ENCODE measurements at places on chromosomes 12 and 14.
A peak's percentile ranks its signal among the peaks of the same experiment; 100 is the strongest.

- DNase-seq: no peak
These were observed 31.2 kb downstream of the TMCC3 start for GRCh38 chr12:94618995-94619695.

DNA sequence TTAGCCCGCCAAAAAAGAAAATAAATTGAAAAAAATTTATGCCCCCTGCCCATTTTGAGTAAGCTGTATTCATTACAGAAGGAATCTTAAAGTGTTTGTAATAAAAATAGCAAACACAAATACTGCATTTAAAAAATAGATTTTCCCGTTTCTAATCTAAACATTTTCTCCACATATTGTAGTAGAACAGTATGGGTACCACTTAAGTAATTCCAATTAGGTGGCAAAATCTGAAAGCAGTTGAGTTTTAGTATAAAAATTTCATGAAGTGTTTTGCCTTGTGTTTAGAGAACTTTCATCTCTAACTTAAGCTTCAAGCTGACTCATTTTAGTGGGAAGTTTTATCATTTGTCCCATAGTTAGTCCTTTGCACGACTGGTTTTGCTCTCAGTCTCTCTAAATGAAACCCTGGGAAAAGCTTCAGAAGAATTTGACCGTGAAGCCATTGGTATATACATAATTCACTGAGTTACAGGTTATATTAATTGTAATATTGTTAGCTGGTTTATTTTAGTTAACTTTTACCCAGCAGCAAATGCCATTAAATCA, 214.6 kb downstream of the ERC1 start:
- no peak for DNase-seq

DNA sequence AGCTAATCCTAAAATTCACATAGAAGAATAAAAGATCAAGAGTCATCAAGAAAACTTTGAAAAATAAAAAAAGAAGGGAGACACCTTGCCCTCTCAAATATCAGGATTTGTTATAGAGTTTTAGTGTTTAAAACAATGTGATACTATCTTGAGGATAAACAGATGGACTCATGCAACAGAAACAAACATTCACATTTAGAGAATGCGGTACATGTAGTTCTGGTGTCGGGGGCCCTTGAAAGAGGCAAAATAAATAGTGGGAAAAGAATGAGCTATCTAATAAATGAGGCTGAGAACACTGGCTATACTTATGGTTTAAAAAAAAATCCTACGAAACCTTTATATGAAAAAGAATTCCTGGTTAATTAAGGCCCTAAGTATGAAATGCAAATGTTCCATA, 127.7 kb downstream of the LLPH start:
- no peak for DNase-seq

DNA sequence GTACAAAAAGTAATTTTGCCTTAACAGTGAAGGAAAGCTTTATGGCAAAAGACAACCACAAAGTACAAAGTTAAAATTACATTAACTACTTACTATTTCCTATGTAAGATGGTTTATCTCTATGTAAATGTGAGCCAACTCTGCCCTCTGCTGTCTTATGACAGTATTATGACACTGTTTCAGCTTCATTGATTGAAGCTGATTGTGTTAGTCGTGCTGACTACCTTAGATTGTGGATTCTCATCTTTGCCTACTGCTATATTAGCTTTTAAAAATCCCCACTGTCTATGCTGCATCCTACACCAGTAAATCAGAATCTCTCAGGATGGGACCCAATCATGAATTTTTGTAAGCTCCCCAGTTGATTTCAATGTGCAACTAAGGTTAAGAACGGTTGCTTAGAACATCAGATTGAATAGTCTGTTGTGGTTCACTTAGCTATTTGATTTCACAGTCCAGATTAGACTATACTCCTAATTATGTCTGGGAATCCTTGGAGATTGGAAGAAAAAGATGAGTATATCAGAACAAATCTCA, 12.2 kb upstream of the SPTB start:
- peak; percentile 20 for DNase-seq

DNA sequence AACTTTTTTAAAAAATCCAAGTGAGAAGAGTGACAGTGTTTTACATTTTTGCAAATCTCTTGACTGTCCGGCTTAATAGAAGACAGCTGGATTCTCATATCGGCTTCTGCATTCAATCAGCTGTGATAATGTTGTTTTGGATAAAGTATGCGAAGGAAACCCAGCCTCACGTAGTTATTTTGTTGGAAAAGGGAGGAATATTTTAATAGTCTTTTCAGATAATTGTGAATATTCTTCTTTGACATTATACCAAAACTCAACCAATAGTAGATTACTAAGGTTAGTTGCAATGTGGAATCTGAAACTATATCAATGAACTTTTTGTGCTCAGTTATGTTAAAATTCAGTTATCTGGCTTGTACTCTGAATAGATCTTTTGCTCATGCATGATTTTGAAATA, 276.5 kb downstream of the ZFP36L1 start:
- DNase-seq: no peak

DNA sequence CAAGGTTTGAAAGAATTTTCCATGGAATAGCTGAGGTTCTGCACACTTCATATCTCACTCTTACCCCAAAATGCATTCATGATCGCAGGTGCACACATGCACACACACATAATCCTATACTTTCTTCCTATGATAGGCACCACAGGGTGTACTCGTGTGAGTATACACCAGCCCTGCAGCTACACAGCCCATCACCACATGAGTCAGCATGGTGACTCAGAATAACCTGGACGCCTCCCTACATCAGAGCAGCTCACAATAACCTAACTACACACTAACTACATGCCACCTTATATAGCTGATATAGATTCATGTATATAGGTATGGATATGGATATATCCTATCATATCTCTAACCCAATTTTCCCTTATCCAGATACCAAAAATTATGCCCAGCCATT, 850.2 kb upstream of the TMEM132C start:
- no peak for DNase-seq

GRCh38 chr14:72126091-72126490, 193.9 kb downstream of the RGS6 start:
- no peak for DNase-seq

- no peak for DNase-seq
These were observed 616.3 kb upstream of the TMEM132C start for GRCh38 chr12:127650626-127651025.

GRCh38 chr12:13093191-13093847, 10.1 kb downstream of the GSG1 start:
- DNase-seq: no peak

GRCh38 chr14:84804895-84805294, 725.0 kb upstream of the FLRT2 start:
- DNase-seq: no peak

GRCh38 chr14:25246751-25247150, 196.8 kb upstream of the STXBP6 start:
- DNase-seq: no peak

DNA sequence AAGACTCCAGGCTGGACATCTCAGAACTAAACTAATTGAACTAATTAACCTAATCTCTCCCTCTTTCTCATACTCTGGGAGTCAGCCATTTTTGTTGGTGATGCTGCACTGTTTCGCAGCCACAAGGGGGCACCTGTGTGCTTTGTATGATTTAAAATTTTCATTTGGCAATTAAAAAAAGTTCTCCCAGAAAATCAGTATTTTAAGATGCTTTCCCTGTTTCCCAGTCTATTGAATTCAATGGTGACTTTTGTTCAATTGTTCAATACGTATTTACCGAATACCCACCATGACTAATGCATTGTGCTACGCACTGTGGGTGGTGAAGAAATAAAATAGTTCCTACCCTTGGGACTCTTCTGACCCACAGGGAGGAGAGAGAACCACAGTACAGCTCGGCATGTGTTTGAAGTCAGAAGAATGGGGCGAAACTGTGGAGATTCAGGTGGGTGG, 63.7 kb downstream of the ZNF664 start:
- no peak for DNase-seq

- no peak for DNase-seq
These were observed 48.9 kb downstream of the TRAF3 start for GRCh38 chr14:102826161-102826560.

DNA sequence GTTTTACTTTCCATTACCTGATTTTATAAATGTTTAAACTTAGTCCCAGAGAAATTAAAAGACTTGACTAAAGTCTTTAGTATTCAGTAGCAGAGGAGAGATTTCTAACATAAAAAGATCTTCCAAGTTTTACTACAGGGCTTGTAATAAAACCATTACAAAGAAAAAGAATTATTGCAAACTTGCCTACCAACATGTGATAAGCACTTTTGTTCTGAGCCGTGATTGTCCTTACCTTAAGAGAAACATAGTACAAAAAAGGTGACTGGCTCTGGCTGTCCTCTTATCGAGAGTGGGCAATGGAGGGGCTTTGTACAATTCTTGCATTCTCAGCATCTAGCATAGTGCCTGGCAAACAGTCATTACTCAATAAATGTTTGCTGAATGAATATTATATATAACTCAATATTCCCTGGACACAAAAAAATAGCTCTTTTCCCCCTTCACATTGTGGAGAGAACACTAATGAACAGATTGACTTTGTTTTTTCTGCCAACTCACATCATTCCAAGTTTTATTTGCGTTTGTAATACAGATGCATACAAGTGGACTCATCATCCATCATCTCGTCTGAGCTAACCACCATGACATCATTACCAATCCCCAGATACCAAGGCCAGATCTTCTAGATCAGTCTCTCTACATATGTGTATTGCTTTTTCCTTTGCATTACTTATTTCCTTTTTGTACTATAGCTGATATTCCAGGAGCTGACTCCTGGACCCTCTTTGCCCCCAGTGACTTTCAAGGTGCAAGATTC, 192.8 kb upstream of the EEA1 start:
- no peak for DNase-seq

GRCh38 chr12:130627175-130627574, 88.9 kb downstream of the RIMBP2 start:
- no peak for DNase-seq

- DNase-seq: no peak
These were observed 58.9 kb upstream of the TMTC2 start for GRCh38 chr12:82627799-82628198.

- DNase-seq: no peak
These were observed 227.7 kb upstream of the HMGA2 start for GRCh38 chr12:65596514-65597091.

- no peak for DNase-seq
These were observed 128.2 kb upstream of the RTL1 start for GRCh38 chr14:101031721-101032120.

DNA sequence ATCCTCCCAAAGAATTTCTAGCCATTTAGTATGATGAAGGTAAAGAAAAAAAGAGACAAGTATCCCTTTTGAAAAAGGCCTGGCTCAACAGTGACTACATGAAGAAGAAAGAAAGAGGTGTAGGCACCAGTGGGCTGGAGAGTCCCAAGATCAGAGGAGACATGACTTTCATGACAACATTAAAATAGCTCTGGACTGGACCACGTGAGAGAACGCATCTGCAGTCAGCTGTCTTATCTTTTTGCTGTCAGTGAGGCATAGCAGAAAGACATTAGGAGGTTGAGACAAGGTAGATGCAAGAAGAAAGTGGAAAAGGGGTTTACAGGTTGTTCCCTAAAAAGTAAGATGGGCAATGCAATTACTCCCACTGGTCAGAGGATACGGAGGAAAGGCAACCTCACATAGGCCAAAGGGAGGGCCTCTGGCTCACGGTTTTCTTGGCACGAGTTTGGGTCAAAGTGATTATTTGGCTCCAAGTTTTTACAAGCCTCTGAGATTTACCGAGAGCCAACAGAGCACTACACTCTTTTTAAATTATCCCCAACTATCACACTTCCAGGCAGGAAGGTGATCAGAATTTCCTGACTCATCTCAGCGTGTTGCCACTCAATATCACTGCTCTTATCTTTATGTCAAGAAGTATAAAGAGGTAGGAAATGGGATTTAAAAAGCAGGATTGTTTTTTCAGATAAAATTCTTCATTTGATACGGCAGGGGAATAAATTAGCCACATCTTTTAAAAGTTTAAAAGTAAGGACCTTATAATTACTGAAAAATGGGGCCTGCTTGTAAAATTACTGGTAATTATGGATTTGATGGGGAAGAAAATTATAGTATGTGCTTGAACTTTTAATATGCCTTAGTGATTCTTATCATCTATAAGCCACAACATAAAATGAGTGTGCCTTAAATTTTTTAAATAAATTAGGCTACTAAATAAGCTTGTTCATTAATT, 29.2 kb downstream of the TMTC1 start:
- no peak for DNase-seq

GRCh38 chr14:75350505-75351060, 72.0 kb downstream of the FOS start:
- no peak for DNase-seq

- no peak for DNase-seq
These were observed 53.6 kb upstream of the SRSF5 start for GRCh38 chr14:69713209-69713781.

DNA sequence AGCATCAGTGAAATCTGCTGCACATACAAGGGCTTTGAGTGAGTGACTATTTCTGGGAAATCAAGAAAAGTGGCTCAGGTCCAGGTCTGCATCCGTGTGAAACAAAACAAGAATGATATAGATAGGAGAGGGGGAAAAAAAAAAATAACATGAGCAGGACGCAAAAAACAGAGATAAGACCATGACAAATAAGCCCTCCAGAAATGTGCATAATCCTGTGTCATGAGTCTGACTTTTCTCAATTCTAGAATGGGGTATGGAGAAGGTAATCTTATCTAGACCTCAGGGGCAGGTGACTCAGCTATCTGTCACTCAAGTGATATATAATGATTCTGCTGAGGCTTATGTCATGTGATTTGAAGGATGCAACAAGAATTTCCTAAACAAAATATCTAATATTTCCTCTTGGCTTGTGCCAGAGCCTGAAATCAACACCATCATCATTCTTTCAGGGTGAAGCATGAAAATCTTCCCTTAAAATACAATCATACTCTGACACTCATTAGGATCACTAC, 250.0 kb downstream of the PHLDA1 start:
- no peak for DNase-seq

- DNase-seq: no peak
These were observed 2.5 kb downstream of the PACS2 start for GRCh38 chr14:105316968-105317510.

- no peak for DNase-seq
These were observed 1334.1 kb downstream of the FSCB start for GRCh38 chr14:43172899-43173548.

- no peak for DNase-seq
These were observed at the start of gene B4GALNT3 for GRCh38 chr12:459430-460258. TSS of gene B4GALNT3 (plus strand) at chr12:459939. CDS start at chr12:460377, 438 bp downstream.

- no peak for DNase-seq
These were observed 152.2 kb upstream of the RGS6 start for GRCh38 chr14:71780075-71780474.

DNA sequence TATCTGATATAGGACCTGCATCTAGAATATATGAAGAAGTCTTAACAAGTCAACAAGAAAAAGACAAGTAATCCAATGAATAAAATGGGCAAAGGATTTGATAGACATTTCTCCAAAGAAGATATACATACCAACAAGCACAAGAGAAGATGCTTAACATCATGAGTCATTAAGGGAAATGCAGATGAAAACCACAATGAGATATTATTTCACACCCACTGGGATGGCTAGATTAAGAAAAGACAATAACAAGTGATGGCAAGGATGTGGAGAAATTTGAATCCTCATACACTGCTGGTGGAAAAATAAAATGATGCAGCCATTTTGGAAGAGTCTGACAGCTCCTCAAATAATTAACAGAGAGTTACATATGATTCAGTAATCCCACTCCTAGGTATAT, 502.6 kb downstream of the FUT8 start:
- DNase-seq: no peak

- no peak for DNase-seq
These were observed 47.9 kb downstream of the ASCL4 start for GRCh38 chr12:107822356-107822755.

All from epithelial cell of proximal tubule (primary cell).